Hematopoietic multipotent progenitor cell (in vitro differentiated cells): ENCODE measurements at places on chromosomes 6 and 20. TPM values are rescaled to one million over a fixed set of nuclear protein-coding genes. Genes with fewer than 3 reads are reported as not detected.

FUT9 gene
- total RNA-seq = under 0.01 TPM

DLL1 gene
- 1.3 TPM for total RNA-seq

SLC25A27 gene
- total RNA-seq = 5.7 TPM

CCN2 gene
- total RNA-seq = 0.54 TPM

TCP11 gene
- total RNA-seq = 2.2 TPM

SCRT2 gene
- not detected for total RNA-seq

APOM gene
- 3.8 TPM for total RNA-seq

MARCKS gene
- 0.81 TPM for total RNA-seq
